ENCODE measurements at places on chromosomes 7 and 10. TPM values are rescaled to one million over a fixed set of nuclear protein-coding genes. Genes with fewer than 3 reads are reported as not detected.

Gene ELN
- 8.7 TPM for total RNA-seq

Gene KCP
- 0.05 TPM for total RNA-seq

Gene ELOVL3
- total RNA-seq, result 0.42 TPM

Gene SPDYE2
- total RNA-seq, result not detected

Gene GIMAP1
- 3.8 TPM for total RNA-seq

Gene MET
- total RNA-seq, result 41.9 TPM

Gene UCMA
- not detected for total RNA-seq

Gene HSPA14
- 8.6 TPM for total RNA-seq

Gene ASAH2
- 0.75 TPM for total RNA-seq

Measured in liver (tissue), 10 donors.